Psoas muscle (tissue), 8 donors: ENCODE measurements at places on chromosomes 5 and 9. TPM values are rescaled to one million over a fixed set of nuclear protein-coding genes. Genes with fewer than 3 reads are reported as not detected.
A peak's percentile ranks its signal among the peaks of the same experiment; 100 is the strongest.

- H3K27me3 ChIP-seq, result no peaks in the 10 kb centered on the region
- peak overlapping the region; percentile 53 for H3K27ac ChIP-seq
- H3K4me1 ChIP-seq, result peaks cover 17% of the 10 kb centered on the region
- H3K4me3 ChIP-seq, result no peak overlapping the region
These were observed 65.0 kb downstream of the KIAA1958 start for GRCh38 chr9:112551641-112552040.

DNA sequence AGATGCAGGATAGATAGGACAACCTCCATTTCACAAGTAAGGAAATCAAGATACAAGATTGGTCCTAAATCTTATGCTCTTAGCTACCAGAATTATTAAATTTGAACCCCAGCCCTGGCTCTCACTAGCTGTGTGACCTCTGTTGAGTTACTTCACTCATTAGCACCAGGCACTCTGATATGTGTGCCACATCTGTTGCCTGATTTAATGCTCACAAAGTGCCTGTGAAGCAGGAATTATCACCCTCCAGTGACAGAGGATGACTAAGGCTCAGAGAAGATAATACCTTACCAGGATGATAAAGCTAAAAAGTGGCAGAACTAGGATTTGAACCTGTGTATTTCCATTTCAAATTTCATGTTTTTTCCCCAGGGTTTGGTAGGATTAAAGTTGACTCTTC lies 110.0 kb downstream of the PLPPR1 start:
- H3K4me1 ChIP-seq, result no peaks in the 10 kb centered on the region
- no peaks in the 10 kb centered on the region for H3K27me3 ChIP-seq
- no peak overlapping the region for H3K27ac ChIP-seq
- H3K36me3 ChIP-seq, result no peaks in the 10 kb centered on the region
- DNase-seq, result no peak

DNA sequence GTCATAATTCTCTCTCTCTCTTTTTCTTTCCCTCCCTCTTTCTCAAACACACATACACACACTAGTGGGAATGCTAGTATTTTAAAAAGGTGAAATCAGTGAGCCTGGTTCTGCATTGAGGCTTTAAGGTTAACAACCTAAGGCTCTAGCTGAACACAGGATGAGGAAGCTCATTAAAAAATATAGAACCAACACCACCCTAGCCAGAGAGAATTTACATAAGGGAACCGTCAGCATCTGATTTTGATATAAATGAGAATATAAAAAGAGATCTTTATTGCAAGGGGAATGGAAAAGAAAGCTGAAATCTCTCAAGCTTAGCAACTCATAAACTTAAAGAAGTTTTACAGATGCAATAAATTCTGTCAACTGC lies 100.5 kb downstream of the MAMDC2 start:
- no peaks in the 10 kb centered on the region for H3K36me3 ChIP-seq
- H3K4me1 ChIP-seq, result no peaks in the 10 kb centered on the region
- no peak overlapping the region for H3K27ac ChIP-seq
- no peak overlapping the region for H3K4me3 ChIP-seq
- no peak for DNase-seq
- no peaks in the 10 kb centered on the region for H3K27me3 ChIP-seq

GRCh38 chr5:123001808-123002207 lies 34.7 kb downstream of the PPIC start:
- H3K36me3 ChIP-seq, result no peaks in the 10 kb centered on the region
- DNase-seq, result no peak
- no peak overlapping the region for H3K4me3 ChIP-seq
- no peak overlapping the region for H3K27ac ChIP-seq
- no peaks in the 10 kb centered on the region for H3K4me1 ChIP-seq

Gene TLX3
- polyA plus RNA-seq, result not detected

DNA sequence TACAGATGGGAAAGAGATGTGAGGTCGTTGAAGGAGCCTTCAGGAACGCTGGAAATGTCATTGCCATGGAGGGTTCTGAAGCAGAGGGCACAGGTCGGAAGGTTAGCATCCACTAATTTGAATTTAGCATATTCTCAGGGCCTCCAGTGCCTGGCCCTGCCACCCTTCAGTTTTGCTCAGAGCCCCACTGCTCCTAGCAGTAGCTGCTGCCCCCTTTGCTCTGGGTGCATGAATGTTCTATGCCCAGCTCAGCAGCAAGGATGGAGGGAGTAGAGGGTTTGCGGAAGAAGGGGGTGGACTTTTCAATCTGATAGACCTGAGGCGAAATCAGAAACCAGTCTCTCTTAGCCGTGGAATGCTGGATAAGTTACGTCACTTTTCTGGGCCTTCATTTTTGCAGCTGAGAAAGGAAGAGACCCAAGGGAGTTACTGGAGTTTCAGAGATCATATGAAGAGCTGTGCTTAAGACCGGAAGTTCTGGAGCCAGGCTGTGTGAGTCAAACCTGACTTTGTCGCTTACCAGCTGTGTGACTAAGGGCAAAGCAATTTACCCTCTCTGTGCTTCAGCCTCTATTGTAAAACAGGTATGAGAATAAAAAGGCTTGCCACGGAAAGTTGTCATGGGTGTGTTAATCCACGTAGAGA lies 133.2 kb upstream of the PANK3 start:
- no peak overlapping the region for H3K4me3 ChIP-seq
- no peak for DNase-seq
- no peak overlapping the region for H3K27ac ChIP-seq
- H3K36me3 ChIP-seq, result no peaks in the 10 kb centered on the region
- no peaks in the 10 kb centered on the region for H3K4me1 ChIP-seq
- H3K27me3 ChIP-seq, result no peaks in the 10 kb centered on the region

DNA sequence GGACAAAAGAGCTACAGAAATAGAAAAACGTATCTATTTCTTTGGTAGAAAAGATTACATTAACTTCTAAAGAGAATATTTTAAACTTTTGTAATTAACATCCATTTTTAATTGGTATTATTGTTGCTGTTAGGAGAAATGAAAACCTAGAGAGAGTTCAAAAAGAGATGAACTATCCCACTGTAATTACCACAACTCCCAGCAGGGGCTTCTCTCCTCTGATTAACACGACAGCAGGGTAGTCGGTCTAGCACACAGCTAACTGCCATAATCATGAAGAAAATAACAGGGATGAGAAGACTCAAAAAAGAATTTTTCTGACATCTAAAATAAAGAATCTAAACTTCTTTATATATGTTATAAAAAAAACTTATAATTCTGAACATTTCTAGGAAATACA lies 86.2 kb upstream of the CDH9 start:
- H3K36me3 ChIP-seq, result no peaks in the 10 kb centered on the region
- H3K4me3 ChIP-seq, result no peak overlapping the region
- H3K27ac ChIP-seq, result no peak overlapping the region
- no peaks in the 10 kb centered on the region for H3K27me3 ChIP-seq
- DNase-seq, result no peak
- no peaks in the 10 kb centered on the region for H3K4me1 ChIP-seq

- no peaks in the 10 kb centered on the region for H3K27me3 ChIP-seq
- no peaks in the 10 kb centered on the region for H3K4me1 ChIP-seq
- DNase-seq, result no peak
These were observed 176.4 kb downstream of the NSG2 start for GRCh38 chr5:174221946-174222345.

Gene CDC20B
- polyA plus RNA-seq, result not detected

Gene IGFBPL1
- polyA plus RNA-seq, result not detected

DNA sequence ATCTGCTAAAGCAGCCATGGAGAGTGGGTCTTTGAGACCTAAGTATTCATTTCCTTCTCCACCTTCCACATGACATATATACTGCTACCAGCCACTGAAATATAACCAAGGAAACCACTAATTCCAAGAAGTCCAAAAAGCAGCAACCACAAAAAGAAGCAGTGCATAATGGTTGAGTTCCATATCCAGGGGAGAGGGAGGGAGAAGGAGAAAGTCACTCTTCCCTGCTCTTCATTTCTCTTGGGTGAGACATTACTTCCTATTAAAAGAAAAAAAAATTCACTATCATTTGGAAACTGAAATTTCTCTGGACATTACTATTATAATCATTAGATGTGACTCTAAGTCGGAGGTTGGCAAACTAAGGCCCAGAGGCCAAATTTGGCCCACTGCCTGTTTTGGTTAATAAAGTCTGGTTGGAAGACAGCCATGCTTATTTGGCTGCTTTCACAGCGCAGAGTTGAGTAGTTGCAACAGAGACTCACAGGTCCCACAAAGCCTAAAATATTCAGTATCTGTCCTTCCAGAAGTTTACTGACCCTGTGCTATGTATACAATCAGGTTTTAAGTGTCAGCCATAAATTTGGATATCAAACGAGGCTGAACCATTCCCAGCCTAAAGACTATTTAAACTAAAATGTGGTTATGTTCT lies 168.6 kb downstream of the MPDZ start:
- peaks cover 5% of the 10 kb centered on the region for H3K36me3 ChIP-seq
- no peak overlapping the region for H3K4me3 ChIP-seq
- no peak overlapping the region for H3K27ac ChIP-seq

GRCh38 chr5:151274666-151275065 lies 21.7 kb downstream of the GM2A start:
- DNase-seq, result no peak
- H3K27me3 ChIP-seq, result no peaks in the 10 kb centered on the region
- no peaks in the 10 kb centered on the region for H3K4me1 ChIP-seq
- no peak overlapping the region for H3K4me3 ChIP-seq
- H3K27ac ChIP-seq, result no peak overlapping the region

- DNase-seq, result peak; percentile 50
- H3K27ac ChIP-seq, result no peak overlapping the region
- H3K36me3 ChIP-seq, result no peaks in the 10 kb centered on the region
- peaks cover 11% of the 10 kb centered on the region for H3K4me1 ChIP-seq
- H3K4me3 ChIP-seq, result no peak overlapping the region
These were observed 11.0 kb upstream of the RNU6ATAC start for GRCh38 chr9:134175291-134175807.

Gene SYK
- polyA plus RNA-seq, result 0.40 TPM
